Amniotic stem cell (primary cell): ENCODE measurements at places on chromosomes 6 and 20.

DNA sequence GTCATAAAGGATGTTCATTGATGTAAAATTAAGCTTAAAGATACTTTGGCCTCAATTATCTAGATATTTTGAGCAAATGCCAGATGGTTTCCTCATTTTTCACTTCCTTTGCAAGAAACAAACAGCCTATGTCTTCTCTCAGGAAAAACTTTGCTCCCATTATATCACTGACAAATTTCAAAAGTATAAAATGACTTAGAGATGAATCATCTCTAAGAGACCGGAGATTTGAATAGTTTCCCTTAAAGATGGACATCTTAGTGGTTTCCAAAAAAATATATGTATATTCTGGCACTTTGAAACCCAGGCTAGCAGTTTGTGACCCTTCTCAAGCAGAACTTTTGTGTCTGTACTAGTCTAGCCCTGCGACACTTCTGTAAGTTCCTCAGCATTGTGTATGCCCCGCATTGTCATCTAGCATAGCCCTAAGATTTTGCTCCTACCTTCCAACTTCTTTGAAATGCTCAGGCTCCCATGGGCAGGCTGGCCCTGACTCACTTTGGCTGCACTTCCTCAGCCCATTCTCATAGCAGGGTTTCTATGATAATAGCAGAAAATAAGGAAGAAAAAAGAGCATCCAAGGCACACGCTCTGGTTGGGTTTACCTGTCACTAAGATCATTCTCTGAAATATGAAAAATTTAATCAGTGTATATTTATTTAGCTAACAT lies 25.7 kb upstream of the POU3F2 start:
- DNase-seq = no peak

GRCh38 chr6:118042855-118043254 lies 135.8 kb downstream of the SLC35F1 start:
- no peak for DNase-seq

GRCh38 chr6:25316626-25317025 lies 37.5 kb downstream of the CARMIL1 start:
- no peak for DNase-seq

- no peak for DNase-seq
Observed at GRCh38 chr6:158545043-158545966, 14.6 kb upstream of the TMEM181 start.

DNA sequence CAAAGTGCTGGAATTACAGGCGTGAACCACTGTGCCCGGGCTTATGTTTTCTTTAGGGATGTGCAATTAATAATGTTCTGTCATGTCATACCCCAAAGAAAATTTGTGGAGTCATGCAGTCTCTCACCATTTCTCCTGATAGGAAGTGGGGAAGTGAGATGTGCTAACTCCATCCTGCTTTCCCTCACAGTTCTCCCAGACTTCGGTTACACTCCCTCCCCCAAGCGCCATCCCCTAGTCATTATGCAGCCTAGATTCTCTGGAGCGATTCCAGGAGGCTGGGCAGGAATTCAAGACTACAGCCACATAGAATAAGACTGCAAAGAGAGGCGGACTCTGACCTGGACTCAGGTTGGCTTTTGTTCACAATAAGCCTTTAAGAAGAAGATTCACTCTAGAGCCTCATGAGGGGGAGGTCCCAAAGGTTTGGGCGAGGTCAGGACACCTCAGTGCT lies 271.4 kb downstream of the ALDH8A1 start:
- no peak for DNase-seq

- no peak for DNase-seq
Observed at GRCh38 chr6:106085692-106085983, 498 bp upstream of the PRDM1 start.

- no peak for DNase-seq
Observed at GRCh38 chr6:45212976-45213375, 115.2 kb upstream of the RUNX2 start.

DNA sequence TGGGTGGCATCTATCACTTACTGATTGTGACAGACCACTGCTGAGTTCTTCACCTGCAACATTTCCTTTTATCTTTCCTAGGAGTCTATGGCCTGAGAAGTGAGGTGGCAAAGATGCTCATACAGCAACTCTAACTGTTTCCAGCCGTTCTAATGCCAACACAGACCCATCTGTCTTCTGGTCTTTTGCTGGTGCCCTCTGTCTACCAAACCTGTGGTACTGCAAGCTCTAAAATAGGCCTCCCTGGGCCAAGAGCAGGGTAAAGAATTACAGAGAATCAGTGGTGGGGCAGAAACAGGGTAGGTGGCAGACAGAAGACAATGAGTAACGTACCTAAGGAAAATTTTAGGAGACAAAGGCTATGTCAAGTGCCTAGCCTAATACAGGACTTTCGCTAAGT lies 611.0 kb upstream of the FLRT3 start:
- no peak for DNase-seq

DNA sequence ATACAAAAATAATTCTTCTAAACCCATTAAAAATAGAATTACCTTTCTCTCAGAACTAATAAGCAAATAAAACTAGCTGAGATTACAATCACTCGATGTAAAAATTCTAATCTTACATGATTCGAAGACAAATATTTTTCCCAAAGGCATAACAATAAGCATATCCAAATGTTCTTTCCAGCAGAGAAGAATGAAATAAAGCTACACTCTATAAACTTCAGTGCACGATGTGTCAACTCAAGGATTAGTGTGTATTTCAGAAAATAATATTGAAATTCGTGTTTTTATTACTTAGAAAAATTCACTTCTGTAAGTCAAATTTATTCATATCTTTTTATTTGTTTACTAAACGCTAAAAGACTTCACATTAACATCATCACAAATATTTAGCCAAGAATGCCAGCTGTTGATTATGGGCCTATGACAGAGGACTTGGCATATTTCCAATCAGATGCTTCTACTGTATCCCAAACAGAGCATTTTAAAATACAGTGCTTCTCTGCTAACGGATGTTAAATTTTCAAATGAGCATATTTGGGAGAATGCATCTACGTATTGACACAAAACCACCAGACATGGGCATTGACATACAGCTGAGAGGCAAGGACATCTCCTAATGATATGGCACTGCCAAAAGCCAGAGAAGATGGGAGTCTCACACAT lies 54.7 kb upstream of the PDE7B start:
- no peak for DNase-seq

GRCh38 chr6:107310362-107310761 lies 149.0 kb downstream of the PDSS2 start:
- no peak for DNase-seq

DNA sequence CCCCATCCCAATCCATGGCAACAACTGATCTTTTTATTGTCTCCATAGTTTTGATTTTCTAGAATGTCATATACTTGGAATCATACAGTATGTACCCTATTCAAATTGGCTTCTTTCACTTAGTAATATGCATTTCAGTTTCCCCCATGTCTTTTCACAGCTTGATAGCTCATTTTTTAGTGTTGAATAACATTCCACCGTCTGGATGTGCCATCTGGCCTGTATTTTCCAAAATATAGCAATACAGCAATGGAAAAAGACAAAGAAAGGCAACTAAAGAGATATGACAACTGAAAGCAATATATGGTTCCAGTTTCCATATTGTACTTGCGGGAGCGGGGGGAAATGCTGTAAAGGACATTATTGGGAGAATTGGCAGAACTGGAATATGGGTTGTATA lies 166.4 kb upstream of the NT5E start:
- DNase-seq = no peak

GRCh38 chr20:51098284-51098810 lies 75.4 kb upstream of the KCNG1 start:
- no peak for DNase-seq

DNA sequence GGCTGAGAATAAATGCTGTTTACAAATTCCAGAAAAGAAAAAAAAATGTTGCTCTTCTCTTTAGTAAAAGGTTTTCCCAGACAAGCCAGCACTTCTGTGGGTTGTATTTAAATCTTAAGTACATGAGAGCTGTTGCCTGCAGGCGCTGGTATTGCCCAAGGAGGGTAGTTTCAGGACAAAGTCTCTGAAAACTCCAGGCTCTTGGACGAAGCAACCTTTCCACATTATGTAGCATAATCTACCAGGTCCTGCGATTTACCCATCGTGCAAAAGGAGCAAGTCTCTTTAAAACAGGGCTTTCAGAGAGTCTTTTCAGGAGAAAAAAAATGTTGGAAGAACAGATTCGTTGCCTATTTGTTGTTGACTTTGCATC lies 65.6 kb downstream of the PLG start:
- DNase-seq = no peak

GRCh38 chr6:56734335-56734734 lies 91.6 kb upstream of the DST start:
- no peak for DNase-seq

GRCh38 chr6:170404036-170404435 lies 97.5 kb downstream of the FAM120B start:
- no peak for DNase-seq

DNA sequence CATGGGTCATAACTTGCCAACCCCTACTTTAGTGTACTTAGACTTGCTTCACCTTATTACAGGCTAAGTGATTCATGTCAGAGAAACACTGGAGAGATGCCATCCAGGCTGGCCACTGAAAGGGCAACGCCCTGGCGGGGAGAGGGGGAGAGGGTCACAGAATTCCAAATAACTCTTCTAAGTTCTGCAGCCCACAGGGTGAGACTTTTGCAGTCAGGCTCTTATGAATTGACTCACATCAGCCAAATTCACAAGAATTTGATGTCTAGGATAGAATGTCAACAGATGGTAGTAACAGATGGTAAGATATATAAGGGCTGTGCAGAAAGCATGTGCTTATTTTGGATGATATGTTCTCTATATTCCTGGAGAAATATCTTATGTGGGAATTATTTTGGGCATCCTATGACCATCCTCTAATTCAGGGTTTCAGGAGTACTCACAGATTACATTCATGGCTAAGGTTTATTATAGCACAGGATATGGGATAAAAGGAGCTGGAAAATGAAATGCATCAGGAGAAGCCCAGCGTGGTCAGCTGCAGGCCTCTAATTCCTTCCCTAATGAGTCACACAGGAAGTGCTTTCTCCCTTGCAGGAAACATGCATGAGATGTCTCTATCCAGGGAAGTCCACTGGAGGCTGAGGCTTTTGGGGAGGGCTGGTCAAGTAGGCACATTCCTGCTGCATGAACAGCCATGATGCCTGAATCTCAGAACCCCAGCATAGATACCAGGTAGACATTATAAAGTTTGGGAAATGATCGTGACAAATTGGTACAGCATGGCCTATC lies 58.7 kb upstream of the RIN2 start:
- DNase-seq = peak; percentile 53

DNA sequence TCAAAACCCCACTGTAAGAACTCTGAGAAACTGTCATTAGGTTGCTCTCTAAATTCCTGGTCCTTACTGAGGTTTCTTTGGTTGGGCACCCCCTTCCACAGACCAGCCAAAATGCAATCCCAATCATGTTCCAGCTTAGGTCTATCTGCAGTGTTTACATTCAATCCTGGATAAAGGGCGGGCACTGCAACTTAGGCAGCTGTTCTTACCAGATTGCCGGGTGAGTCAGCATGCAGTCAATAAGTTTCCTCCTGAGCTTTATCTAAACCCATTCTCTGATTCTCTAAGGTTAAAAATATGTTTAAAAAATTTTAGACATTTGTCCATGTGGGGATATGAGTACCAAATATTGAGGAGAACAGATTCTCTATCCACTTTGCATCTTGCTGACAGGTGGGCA lies 197.8 kb downstream of the HAO1 start:
- DNase-seq = no peak

DNA sequence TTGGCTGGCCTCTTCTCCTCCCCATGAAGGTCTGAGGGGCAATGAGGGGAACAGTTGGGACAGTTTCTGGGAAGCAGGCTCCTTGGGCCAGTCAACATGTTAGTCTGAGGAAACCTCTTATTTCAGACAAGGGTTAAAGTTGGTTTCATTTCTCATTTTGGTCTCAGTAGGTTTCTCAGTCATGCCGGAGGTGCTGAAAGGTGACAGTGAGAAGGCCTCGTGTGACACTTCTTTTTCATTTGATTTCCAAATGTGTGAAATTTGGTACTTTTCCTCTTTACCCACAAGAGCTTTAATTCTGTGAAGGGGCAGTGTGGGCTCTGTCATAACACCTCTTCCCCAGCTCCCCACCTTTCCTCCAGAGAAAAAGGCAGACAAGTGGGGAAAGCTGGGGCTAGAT lies 7.5 kb upstream of the GLP1R start:
- no peak for DNase-seq

- DNase-seq = no peak
Observed at GRCh38 chr6:111809766-111810165, 63.5 kb downstream of the FYN start.

DNA sequence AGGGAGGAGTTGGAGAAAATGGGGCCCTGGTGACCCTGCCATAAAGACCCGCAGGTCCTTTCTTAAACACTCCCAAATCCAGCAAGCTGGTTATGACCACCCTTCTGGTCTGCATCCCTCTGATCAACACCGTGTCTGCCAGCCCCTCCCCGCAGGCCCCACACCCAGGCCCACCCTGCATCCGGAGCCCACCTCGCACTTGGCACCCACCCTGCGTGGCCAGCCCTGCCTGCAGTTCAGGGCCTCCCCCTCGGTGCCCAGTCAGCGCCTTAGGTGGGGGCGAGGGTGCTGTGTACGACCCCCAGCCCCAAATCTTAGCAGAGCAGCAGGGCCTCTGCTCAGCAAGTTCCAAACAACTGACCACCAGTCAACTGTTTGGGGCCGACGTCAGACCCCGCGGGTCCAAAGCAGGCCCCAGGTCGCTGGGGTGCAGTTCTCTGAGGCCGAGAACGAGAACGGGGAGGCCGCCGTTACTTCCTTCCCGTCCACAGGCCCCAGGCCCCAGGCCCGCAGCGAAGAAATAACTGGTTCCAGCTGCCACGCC lies 1.2 kb downstream of the ACSS1 start:
- no peak for DNase-seq

DNA sequence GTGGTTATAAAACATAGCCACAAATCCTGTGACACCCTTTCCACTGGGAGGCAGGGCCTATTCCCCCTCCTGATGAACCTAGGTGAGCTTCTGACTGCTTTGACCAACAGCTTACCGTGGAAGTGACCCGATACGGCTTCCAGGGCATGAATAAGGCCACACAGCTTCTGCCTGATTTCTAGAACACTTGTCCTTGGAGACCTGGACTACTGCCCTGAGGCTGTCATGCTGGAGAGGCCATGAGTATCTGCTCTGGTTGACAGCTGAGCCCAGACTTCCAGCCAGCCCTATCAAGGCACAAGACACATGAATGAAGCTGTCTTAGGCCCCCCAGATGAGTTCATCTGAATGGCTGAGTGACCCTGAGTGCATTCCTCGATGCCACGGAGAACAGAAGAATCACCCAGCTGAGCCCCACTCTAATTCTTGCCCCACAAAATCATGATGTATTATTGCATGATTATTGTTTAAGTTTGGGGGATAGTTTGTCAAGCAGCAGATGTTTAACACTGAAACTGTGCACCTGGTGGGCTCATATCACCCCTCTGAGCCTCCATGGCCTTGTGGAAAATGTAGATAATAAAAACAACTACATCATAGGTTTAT lies 16.6 kb downstream of the TP53RK start:
- DNase-seq = no peak

GRCh38 chr6:19558201-19558600 lies 279.0 kb upstream of the ID4 start:
- no peak for DNase-seq

DNA sequence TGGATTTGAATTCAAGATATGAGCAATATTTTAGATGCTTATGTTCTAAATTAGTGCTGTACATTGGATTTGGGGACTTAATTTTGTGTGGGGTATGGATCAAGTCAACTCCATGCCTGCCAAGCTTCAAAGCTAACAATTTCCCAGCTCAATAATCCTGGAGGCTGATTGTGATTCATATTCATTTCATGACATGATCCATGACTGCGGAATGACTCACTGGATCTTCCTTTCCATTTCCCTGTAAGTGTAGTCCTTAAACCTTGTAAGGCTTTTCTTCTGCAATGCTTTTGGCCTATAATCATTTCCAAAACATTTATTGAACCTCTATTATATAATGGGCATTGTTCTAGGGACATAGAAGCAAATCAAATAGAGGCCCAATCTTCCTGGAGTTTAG lies 44.7 kb upstream of the CCN2 start:
- peak; percentile 85 for DNase-seq
